Renal cortical epithelial cell (primary cell): ENCODE measurements at places on chromosomes 6 and 20. TPM values are rescaled to one million over a fixed set of nuclear protein-coding genes. Genes with fewer than 3 reads are reported as not detected.

Gene CPXM1
- total RNA-seq = 0.17 and 0.20 TPM in 2 replicates

Gene IGF2R
- 147 and 267 TPM in 2 replicates for total RNA-seq

Gene HAO1
- total RNA-seq = 0.05 TPM in 1 of 2 replicates, not detected in the other

Gene TMEM170B
- 1.1 and 1.6 TPM in 2 replicates for total RNA-seq

Gene LPA
- total RNA-seq = not detected in 2 replicates

Gene MMP24
- 46.4 and 64.1 TPM in 2 replicates for total RNA-seq

Gene BTNL2
- total RNA-seq = not detected in 2 replicates

Gene SLC17A2
- total RNA-seq = 0.30 TPM in 1 of 2 replicates, not detected in the other

Gene MAS1
- not detected in 2 replicates for total RNA-seq

Gene BPIFB2
- total RNA-seq = not detected in 2 replicates

Gene KHDC1L
- total RNA-seq = not detected in 2 replicates

Gene TFAP2D
- total RNA-seq = not detected in 2 replicates
